Urinary bladder (tissue), 4 donors: ENCODE measurements at places on chromosomes 5 and 9. TPM values are rescaled to one million over a fixed set of nuclear protein-coding genes. Genes with fewer than 3 reads are reported as not detected.

FCN2 gene
- 0.37 TPM for polyA plus RNA-seq

DNA sequence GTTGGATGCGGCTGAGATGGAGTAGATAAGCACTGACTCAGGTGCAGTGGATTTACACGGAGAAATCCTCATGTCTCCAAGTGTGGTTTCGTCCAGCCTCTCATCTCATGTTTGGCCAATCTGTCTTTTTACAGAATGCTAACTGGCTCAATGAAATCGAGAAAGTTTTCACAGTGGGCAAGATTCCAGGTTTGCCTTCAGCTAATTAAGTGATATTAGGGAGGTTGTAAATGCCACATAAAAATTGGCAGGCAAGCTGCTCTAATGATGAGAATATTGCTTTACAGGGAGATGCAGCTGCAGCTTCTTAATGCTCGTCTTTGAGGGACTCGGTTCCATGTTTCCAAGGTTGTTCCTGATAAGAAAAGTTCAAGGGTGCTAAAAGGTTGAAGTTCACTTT lies 23.7 kb downstream of the BARHL1 start:
- DNase-seq: no peak

DNA sequence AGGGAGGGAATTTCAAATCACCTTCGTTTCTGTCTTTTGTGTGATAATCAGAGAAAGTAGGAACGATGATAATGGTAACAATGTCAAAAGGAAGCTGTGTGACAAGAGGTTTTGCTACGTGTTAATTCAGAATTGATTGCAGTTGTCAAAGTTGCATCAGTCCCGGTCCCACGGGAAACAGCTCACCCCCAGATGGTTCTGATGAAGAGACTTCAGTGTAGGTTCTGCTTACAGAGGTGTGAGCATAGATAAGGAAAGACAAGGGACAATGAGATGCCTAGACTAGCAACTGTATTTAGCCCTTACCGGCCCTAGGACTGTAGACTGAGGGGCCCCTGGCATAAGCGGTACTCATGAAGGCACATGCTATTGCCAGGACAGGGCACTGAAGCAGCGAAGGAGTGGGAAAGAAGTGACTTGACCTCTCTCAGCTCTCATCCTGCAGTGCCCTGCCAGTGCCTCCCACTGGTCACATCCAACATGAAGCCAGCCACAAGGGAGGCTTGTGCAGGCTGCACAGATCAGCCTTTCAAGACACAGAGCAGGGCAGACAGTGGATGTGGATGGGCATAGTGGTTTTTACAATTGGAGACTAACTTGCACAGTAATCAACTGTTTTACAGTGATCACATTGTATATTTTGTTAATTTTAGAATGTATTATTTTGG lies 21.1 kb downstream of the PDE8B start:
- no peak for DNase-seq

- DNase-seq: no peak
Observed at GRCh38 chr9:128372188-128372641, 1.0 kb downstream of the URM1 start.

DNA sequence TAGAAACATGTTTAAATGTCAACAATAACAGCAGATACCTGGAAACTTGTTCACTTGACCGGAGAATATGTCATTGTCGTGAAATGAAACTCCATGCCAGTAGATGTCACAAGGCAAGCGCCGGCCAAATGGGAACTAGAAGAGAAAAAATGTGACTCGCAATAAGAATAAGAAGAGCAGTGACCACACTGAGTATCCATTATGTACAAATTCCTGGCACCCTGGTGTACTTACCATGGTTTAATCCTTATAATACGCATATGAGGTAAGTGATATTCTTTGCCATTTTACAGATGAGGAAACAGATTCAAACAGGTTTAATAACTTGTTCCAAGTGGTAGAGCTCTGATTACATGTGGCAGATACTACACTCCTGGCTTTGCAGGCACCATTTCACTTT lies 53.9 kb downstream of the TTLL11 start:
- DNase-seq: no peak

- no peak for DNase-seq
Observed at GRCh38 chr9:112864403-112864802, 26.3 kb downstream of the SLC46A2 start.

TAF1L gene
- 0.01 TPM for polyA plus RNA-seq

DNA sequence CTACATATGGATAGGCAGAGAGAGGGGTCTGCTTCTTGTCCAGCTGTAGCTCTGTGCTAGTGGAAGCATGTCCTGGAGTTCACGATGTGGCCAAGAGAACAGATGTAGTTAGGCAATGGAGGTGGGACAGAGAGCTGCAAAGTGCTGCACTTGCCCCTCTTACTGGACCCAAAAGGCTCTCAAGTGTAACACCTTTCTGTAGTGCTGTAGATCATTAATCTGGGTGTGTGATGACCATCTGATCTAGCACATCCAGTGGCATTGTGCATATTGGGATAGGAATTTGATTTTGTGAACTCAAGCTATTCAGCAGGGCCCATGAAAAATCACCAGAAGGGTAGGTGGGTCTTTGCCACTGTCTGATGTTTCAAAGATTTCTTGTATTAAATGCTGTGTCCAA lies 151.4 kb downstream of the KDM4C start:
- DNase-seq: no peak

EQTN gene
- 0.13 TPM for polyA plus RNA-seq

DNA sequence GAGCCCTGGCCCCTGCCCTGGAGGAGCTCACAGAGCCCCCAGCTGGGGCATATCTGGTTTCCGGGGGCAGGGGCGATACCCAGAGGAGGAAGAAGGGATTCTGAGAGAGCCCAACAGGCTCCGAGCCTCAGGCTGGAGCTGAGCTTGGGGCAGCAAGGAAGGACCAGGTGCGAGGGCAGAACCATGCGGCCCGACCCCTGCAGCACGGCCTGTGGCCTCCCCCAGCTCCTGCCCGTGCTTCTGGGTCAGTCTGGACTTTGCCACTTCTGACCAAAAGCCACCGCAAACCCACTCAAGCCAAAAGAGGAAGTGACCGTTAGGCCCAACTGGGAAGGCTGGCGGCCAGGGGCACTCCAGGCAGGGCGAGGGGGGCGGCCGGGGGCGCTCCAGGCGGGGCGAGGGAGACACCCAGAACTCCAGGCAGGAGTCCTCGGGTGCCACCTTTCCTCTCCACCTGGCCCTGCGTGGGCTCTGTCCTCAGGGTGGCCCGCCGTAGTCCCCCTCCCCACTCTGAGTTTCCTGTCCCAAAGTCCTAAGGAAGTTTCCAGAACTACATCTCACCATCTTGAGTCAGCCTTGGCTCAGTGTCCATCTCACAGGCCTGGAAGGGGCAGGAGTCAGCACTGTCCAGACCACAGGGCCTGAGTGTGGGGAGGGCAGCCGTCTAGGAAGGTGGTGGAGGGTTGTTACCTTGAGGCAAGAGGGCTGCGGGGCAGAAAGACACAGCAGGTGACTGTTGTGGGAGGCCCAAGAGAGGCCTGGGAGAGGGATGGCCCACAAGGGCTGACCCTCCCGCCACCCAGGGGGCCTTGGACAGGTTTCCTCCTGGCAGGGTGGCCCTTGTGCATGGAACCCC lies 946 bp upstream of the LTC4S start:
- DNase-seq: no peak

MVB12B gene
- 13.5 TPM for polyA plus RNA-seq

- DNase-seq: no peak
Observed at GRCh38 chr5:133602835-133603380, 9.4 kb downstream of the FSTL4 start.

DNA sequence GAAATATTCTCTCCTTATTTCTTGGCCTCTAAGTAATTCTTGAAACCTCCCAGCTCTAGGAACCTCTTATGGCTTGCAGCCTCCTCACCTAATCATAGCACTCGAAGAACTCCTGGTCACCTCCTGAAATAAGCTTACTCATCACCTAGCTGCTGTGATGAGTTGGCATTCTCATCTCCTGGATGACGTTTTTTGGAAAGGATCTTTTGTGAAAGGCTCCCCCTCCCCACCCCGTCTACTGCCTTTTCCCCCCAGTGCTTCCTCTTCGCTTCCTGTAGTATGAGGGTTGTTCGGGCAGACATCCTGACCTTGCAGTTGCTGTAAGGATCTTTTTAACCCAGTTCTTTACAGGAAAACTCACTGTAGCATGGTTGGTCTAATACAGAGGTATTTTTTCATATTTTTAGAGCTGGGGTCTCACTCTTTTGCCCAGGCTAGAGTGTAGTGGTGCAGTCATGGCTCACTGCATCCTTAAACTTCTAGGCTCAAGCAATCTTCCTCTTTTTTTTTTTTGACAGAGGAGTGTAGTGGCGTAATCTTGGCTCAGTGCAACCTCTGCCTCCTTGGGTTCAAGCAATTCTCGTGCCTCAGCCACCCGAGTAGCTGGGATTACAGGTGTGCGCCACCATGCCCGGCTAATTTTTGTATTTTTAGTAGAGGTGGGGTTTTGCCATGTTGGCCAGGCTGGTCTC lies 41.8 kb downstream of the ARHGAP26 start:
- no peak for DNase-seq

GRCh38 chr9:26339796-26340195 lies 552.8 kb downstream of the CAAP1 start:
- no peak for DNase-seq

- DNase-seq: no peak
Observed at GRCh38 chr9:71761938-71762353, 6.4 kb downstream of the CEMIP2 start.

DNA sequence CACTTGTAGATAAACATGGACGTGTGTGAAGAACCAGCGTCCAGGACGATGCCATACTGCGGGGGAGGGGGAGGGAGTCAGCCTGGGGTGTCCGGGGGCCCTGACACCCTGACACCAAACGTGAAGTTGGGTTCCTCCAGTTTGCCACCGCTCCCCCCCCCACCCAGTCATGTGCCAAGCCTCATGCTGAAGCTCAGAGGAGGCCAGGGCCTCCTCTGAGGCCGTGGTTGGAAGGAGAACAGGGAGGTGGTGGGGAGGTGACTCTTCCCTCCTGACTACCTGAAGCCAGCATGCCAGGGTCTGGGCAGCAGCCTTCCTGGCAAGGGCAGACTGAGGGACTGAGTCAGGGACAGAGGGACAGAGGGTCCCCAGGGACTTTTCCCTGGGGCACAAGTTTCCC lies 1.6 kb downstream of the ENTPD2 start:
- no peak for DNase-seq

PCDHGA11 gene
- polyA plus RNA-seq: 1.9 TPM
